BJ (cell line): ENCODE measurements at places on chromosomes 16 and 17.
A peak's percentile ranks its signal among the peaks of the same experiment; 100 is the strongest.

- no peak for DNase-seq
These were observed 35.9 kb upstream of the TOM1L1 start for GRCh38 chr17:54864636-54865356.

DNA sequence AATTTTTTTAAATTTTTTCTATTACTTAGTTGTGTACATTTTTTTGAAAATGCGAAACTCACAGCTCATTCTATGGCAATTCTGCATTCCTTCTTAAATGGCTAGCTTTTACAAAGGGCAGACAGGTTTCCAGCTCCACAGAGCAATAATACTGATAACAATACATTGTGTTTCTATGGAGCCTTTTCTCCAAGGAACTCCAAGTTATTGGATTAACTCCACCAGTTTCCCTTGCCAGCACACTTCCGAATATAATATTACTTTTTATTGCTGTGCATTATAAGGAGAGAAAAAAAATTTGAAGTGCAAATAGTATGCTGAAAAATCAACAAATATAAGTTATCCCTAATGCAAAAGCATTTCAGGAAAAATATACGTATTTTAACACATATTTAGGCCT is 127.5 kb upstream of the PSMD7 start:
- DNase-seq = no peak

DNA sequence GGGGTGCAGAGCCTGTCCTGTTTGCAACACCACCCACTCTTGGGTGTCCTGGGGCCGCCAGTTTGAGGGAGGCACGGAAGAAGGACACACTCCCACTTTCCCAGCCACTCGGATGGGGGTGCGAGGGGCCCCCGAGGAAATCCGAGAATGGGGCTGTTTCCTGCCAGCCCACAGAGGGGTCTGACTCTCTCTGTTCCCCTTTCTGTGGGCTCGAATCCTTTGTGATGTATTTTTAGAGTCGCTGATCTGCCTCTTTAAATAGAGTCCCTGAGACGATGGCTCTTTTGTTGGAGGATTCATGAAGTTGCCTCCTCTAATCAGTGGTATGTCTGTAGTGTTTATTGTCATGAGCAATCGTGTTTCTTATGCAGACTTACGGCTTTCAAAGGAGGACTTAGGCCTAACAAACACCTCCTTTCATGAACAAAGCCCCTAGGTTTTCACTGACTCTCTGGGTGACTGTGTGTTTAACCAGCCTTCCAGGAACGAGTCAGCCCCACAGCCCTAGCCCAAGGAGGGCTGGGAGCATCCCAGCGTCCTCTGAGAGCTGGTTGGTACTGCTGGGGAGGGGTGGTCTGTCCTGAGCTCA is 29.1 kb downstream of the CIBAR2 start:
- DNase-seq = no peak

DNA sequence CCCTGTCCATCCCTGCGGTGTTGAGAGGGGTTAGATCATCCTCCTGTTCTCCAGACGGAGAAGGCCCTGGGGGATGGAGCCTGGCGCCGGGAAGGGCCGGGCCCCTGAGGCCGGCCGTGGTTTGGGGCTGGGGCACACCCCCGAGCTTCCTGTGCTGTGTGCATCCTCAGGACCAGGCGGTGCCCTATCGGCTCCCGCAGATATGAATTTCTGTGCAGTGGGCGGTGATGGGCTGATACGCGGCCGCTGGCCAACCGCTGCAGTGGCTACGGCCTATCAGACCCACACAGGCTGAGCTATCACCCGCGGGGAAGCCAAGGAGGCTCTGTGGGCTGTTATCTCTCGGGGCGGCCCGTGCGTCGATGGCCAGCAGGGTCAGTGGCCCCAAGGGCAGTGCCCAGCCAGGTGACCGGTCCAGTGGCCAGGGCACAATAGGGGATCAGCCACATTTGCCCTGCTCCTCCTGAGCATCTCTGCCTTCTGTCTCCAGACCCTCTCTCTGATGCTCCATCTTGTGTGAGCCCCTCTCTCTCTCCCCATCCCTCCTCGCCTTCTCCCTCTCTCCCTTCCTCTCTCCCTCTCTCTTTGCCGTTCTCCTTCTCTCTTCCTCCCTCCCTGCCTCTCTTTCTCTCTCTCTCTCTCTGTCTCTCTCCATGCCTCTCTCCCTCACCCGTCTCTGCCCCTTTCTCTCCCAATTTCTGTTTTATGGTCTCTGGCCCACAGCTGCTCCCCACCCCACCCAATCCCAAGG is 38.7 kb downstream of the ZFPM1 start:
- DNase-seq = no peak

- no peak for DNase-seq
These were observed 21.5 kb upstream of the KRT19 start for GRCh38 chr17:41549596-41550039.

DNA sequence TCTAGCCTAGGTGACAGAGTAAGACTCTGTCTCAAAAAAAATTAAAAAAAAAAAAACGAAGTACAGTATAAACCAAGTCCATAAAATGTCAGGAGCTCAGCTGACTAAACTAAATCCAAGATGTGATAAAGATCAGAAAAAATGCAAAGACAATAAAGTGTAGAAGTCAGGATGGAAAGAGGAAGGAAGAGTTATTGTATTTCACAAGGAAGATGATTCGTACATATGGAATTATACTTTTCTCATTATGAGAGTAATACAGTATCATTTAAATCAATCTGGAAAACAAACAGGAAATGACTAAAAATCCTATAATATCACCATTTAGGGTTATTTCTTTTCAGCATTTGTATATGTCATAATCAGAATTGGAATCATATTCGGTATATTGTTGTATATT is 11.4 kb upstream of the APOH start:
- peak; percentile 29 for DNase-seq

GRCh38 chr17:81020767-81021497 is 14.0 kb upstream of the BAIAP2 start:
- DNase-seq = no peak

GRCh38 chr17:64781810-64782555 is 119.9 kb upstream of the SMURF2 start:
- DNase-seq = no peak

GRCh38 chr17:76480632-76481031 is 13.2 kb downstream of the AANAT start:
- DNase-seq = no peak

DNA sequence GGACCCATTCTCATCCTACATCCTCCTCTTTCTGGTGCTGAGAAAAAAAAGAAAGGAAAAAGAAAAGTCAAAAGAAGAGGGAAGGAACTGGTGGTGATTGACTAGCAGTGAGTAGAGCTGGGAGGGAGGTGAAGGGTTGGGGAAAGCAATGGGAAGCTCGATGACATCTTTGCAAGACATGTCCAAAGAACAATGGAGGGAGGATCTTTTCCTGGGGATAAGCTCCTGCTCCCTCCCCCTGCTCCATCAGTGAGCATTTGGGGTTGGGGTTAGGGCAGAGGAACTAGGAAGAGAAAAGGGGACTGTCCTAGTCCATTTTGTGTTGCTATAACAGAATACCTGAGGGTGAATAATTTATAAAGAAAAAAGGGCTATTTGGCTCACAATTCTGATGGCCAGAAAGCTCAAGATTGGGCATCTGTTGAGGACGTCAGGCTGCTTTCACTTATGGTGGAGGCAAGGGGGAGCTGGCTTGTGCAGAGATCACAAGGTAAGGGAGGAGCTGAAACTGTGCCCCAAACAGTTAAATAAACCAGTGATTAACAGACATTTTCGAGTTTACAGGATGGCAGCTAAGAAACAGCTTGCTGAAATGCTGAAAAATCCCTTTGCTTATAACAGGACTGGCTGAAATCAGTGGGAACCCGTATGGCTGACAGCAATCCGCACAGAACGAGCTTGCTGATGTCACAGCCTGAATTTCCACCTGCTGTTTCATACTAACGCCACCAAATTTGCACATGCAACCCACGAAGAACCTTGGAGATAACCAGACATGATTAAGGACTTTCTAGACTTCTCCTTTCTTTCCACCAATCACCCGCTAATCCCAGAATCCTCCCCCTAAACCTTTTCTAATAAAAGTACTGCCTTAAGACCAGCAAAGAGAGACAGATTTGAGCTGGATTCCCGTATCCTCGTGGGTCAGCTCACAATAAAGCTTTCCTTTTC is 1.6 kb upstream of the ODF4 start:
- DNase-seq = no peak

DNA sequence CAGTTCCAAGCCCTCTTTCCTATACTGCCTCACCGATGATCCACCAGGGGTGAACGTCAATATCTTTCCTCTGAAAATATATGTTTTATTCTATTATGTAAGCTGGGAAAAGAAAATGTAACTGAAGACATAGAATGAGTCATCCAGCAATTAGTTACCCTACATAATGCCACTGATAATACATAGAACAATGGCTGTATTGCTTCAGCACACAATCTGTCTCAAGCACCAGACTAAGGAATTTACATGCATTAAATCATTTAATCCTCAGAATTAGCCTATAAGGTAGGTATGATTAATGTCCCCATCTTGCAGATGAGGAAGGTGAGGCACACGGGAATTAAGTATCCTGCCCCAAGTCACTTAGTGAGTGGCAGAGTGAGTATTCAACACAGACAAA is 472.8 kb downstream of the TOX3 start:
- no peak for DNase-seq
